ENCODE measurements at places on chromosomes 12 and 14.
A peak's percentile ranks its signal among the peaks of the same experiment; 100 is the strongest.

GRCh38 chr12:10408842-10409241 lies 715 bp downstream of the KLRC4 start:
- DNase-seq, result no peak

DNA sequence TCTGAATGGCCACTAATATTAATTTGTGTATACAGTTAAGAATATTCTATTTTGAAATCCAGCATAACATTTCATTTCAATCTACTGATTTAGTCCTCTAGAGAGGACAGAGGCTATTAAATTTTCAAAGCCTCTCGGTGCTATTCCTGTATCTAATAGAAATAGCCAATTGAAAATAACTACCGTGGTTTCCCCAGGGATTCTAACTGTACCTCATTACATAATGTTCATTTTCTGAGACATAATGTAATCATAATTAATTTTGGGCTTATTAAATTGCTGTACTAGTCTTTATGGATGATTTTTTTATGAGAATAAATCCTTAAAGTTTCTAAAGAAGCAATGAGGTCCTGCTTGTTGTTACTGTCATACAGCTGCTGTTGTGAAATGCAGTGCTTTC lies 38.6 kb upstream of the ACSS3 start:
- DNase-seq, result no peak

- DNase-seq, result no peak
Measured at GRCh38 chr12:3266638-3267037, 189.5 kb downstream of the TSPAN9 start.

DNA sequence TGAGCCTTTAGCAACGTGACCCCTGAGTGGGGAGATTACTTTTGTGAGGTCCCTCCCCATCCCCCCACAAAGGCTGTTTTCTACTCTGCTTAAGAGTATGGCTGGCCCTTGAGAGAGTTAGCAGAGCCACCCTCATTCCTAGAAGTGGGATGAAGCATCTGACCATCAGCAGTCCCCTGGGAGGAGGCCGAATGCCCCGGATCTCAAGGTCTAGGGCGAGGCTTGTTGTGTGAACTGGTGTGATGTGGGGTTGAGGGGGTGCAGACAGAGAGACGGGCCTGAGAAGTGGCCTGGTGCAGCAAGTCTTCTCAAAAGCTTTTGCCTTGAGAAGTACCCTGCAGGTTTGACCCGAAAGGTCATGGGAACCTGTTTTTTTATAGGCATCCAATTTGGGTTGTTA lies 153.0 kb upstream of the FKBP4 start:
- peak; percentile 49 for DNase-seq

DNA sequence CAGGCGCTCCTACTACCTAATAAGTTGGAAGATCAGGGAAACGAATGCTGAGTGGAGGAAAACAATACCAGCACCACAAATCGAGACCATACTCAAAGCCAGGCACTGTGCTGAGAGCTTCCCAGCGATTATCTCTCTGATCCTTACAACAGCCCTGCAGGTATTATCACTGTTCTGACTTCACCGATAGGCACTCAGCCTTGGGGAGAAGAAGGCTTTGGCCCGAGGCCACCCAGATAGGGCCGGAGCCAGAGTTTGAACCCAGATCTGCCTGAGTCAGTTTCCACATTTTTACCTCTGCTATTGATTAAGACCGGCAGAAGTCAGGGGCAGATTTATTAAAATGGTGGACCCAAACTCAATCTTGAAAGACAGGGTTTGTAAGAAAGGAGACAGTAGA lies 4.9 kb downstream of the SVOP start:
- DNase-seq, result no peak

DNA sequence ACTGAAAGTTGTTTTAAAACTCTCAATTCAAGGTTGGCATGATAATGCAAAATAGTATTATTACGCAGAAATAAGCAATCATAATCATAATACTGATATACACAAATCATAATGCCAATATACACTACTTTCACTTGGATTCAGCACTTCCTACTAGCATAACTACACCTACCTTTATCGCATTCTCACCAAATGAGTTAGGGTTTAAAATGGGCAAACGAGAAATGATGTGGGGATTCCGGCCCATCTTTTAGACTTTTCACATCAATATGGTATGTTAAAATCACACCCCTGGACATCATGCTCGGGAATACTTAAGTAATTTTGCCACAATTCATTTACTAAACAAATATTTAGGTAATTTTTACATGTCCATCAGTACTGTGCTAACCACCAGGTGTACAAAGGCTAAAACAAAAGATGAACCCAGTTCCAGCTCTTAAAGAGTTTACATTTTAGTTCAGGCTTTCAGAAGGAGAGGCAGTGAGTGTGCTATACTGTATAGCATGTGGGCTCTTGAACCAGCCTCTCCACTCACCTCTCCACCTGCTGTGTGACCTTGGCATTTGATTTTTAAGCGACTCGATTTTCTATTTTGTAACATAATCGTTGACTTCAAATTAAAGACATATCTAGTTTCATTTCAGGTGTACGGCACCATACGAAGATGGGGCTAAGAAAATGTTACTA lies 1.1 kb upstream of the USP15 start:
- DNase-seq, result no peak

DNA sequence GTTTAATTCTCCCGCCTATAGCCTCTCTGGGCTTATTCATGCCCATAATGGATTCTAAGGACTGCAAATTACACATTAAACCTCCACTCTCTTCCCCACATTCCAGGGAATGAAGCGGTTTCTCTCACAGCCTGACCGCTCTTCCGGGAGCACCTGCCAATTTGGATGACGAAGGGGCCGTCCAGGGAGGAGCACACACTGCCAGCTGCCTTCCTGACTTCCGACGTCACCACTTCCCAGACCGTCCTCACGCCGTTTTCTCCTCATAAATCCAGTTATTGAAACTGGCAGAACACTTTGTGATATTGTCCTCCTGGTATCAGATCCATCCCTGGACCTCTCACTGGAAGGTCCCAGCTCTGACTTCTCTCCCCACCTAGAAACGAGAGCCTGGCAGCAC lies 87.6 kb downstream of the GCH1 start:
- no peak for DNase-seq

- DNase-seq, result no peak
Measured at GRCh38 chr14:52443506-52443905, 108.8 kb downstream of the TXNDC16 start.

DNA sequence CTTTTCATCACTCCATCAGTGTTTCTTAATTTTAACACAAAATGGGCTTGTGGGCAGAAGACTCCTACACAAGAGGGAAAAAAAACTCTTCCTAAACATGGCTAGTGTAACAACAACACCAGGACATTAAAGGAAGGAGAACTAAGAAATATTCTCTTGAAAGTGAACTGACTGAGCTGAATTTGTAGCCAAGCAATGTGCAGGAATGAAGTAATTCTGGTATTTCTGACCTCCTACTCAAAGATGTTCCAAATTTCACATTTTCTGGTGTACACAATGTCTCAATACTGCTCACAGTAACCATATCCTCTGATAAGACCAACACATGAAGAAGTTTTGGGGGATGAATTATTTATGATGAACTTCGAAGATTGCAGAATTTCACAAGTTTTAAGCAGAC lies 357.3 kb downstream of the DUSP6 start:
- no peak for DNase-seq

DNA sequence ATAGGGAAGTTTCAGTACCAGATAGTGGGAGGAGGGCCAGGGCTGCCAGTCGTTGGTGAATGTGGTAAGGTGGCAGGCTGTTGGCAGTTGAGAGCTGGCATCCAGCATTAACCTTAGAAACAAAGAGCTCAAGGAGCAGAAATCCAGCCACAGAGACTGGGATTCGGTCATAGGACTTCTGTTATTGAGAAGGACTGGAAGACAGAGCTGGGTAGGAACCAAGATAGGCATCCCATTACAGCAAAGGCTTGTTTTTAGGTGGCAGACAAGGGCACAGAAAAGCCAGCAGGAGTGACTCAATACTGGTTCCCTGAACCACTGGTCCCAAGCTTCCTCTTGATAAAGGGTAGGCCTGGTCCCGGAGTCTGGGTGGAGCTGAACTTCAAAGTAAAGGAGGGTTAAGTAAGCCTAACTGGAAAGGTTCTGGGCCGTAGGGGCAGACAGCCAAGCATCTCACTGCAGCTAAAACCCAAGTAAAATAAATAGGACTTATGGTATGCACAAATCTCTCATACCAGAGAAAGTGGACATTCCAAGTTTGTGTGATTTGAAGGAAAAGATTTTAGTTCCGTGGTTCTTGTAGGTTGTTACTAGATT lies 147.9 kb downstream of the ETV6 start:
- peak; percentile 83 for DNase-seq

- DNase-seq, result no peak
Measured at GRCh38 chr12:23631786-23632377, 317.6 kb downstream of the SOX5 start.

GRCh38 chr12:69066492-69067373 lies 133.8 kb upstream of the CPM start:
- no peak for DNase-seq

- DNase-seq, result no peak
Measured at GRCh38 chr12:46269429-46270241, 792 bp upstream of the SLC38A1 start.

DNA sequence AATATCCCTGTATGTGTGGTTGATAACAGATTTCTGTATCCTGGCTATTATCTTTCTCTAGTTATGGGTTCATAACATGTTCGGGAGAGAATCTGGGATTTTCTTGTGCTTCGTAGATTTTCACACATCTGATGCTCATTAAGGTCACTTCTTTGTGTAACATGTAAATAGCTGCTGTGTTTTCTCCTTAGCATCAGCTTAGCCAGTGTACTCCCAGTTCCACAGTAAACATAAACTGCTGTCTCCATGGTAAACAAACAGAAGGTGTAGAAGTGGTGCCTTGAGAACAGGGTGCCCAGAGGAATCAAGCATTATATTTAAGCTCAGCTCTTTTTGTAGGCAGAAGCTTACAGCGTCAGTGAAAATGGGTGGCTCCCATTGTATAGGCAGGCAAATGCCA lies 88.0 kb downstream of the ANO6 start:
- DNase-seq, result no peak

DNA sequence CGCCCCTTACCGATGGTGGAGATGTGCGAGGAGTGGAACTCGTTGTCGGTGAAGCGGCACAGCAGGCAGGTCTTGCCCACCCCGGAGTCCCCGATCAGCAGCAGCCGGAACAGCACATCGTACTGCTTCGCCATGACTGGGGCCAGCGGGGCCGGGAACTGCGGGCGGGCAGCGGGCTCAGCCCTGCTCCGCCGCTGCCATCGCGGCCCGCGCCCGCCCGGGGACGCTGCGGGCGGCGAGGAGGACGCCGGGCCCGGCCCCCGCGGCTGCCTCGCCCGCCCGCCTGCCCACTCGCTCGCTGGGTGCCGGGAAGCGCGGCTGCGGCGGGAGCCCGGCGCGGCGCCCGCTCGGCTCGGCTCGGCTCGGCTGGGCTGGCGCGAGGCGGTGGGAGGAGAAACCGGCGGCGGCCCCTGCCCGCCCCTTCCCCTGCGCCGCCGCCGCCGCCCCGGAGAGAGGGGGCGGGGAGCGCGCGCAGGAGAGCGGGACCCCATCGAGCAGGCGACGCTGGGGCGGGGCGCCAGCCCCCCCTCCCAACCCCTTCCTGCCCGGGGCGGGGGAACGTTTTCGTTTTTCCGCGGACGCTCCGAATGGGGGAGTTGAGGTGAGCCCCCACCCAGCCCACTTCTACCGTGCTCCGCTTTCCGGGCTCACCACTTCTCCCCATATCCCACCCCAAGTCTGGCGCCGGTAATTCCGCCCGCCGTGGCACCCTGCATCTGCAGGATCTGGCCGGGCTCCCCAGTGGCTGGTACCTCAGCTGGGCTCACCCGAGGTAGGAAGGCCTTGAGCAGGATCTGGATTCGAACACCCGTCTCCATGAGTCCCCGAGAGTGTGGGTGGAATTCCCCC lies at the start of gene RAB15:
TSS of gene RAB15 (minus strand) at position 394 of the 849 bp plus-strand sequence. CDS start at position 134, 260 bp downstream.
- DNase-seq, result peak; percentile 72

GRCh38 chr12:105267711-105268110 lies 31.7 kb upstream of the APPL2 start:
- no peak for DNase-seq

GRCh38 chr14:84080944-84081343 lies 1449.0 kb upstream of the FLRT2 start:
- no peak for DNase-seq

DNA sequence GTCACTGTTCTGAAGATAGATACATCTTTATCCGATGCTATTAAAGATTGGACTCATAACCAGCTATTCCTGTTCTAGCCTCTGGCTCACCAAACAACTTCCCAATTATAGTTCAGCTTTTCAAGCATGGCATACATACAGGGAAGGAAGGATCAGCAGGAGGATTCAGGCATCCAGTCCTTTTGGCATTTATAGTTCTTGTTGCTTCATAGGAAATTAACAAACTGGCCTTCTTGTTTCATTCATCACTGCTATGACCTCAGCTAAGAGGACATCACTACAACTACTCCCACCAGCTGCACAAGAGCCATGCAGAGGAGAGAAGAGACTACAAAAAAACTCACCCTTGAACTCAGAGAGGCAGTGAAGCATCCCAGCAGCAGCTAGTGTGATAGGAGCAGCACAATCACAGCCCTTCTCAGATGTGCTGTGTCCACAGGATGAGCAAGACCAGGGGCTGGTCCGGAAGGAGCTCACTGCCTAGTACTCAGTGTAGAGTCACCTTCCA lies 100.5 kb downstream of the SPTSSA start:
- DNase-seq, result no peak

DNA sequence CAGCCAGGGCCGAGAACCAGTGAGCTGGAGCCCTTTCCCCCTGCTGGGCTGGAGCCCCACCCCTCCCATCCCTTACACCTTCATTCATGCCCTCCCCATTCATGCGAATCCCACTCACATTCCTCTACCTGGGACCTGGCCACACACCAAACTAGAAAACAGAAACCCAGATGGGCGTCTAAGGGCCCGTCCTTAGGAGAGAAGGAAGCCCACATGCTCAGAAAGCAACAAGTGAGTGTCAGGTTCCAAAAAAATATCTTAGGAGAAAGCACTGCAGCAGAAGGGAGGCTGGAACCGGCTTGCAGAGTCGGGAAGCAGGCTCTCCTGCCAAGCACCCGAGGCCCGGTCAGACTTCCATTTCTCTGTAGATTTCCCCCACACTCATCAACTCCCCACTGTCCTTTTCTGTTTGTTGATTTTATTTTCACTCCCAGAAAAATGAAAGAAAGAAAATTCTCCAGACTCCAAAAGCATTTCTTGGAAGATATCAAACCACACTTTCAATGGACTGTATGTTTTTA lies 13.6 kb downstream of the BCL11B start:
- no peak for DNase-seq

All from coronary artery (tissue), 2 donors.